ENCODE measurements at places on chromosomes 12 and 14.

GRCh38 chr14:60175255-60175902, 10.2 kb upstream of the DHRS7 start:
- DNase-seq = peak; percentile 50

DNA sequence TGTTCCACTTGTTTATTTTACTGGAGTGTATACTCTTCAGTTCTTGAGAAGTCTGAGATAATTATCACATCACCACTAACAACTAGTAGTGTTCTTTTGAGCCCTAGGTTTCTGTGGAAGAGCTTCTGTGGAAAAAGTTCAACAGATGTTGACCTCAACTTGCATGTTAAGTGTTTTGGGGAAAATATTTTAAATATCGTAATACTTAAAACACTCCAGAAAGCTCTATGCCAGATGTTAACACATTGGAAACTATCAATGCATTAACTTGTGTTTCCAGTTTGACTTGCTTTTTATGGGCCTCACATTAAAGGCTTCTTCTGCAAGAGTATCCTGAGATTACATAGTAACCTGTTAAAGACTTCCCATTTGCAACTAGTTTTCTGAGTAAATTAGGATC, 173.1 kb downstream of the DUSP6 start:
- DNase-seq = no peak

- no peak for DNase-seq
These were observed 10.1 kb upstream of the RAB35 start for GRCh38 chr12:120126635-120127005.

DNA sequence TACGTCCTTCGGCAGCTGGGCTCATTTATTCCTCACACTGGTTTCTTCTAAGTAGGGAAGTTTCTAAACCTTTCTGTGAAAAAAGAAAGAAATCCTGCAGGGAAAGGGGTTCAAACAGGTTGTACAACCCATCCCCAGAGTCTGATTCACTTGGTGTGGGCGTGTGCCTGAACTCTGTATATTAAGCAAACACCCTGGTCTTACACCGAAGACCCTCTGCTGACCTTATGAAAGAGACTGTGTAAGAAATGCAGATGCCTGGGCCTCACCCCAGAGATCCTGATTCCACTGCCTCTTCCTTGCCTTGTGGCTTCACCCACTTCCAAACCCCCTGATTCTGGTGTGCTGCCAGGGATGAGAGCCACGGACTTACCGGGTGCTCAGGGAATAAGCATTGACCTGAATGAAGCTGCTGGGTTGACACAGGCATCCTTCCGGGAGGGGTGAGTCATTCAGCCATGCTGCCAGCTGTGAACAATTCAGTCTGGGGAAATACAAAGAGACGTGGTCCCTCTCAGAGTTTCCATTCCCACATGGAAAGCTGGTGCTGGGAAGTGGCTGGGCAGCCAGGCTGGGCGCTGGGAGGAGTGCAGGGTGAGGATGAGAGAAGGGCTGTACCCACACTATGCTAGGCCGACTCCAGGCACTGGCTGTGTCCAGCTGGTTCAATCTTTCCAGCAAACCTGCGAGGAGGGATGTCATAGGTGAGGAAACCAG, 26.5 kb upstream of the ACTN1 start:
- DNase-seq = peak; percentile 84

GRCh38 chr14:106134886-106135285, 608.5 kb downstream of the TMEM121 start:
- DNase-seq = no peak

DNA sequence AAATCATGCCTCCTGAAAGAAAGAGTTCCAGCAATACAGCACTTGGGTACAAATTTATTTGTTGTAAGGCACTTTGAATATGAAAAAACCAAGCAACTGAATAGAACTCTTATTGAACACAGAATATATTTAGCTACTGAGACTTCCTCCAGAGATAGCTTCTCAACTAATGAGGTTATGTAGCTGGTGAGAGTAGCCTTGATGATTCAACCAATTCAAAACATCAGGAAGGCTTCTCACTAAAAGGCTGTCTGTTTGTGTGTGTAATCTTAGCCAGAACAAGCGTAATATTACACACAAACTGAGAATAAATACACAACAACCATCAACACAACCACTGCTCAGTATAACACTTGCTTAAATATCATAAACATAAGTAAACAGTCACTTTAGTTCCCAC, 20.4 kb downstream of the EIF2B2 start:
- no peak for DNase-seq

DNA sequence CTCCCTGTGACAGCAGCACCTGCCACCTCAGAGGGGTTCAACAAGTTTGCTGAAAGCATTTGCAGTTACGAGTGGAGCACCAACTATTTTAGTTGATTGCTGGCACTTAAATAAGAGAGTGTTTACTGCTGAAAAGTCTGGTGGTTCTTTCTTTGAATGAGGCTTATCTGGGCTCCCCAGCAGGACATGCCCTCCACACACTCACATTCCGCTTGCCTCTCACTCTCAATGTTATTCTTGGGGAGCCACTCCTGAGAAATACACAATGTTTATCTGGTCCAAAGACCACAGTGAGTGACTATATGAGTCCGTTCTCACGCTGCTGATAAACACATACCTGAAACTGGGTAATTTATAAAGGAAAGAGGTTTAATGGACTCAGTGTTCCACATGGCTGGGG, 31.9 kb downstream of the NT5DC3 start:
- DNase-seq = no peak

- no peak for DNase-seq
These were observed 8.4 kb downstream of the CNOT2 start for GRCh38 chr12:70251661-70252060.

DNA sequence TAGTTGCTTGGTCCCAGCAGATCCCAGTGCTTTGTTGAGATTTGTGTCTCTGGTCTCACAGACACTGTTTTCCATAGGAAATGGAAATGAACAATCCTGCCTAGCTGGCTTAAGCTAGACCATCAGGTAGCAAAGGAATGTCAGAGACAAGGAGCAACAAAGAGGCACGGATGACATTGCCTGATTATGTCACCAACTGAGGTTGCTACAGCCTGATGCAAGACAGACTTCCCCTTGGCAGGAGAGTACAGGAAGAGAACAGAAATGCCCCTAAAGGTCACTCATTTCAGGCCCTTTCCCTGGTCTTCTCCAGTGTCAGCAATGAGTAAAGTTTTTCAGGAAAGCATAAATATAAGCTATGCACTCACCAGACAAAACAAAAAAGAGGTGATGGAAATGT, 2.0 kb upstream of the PRB2 start:
- DNase-seq = no peak

- no peak for DNase-seq
These were observed 30.6 kb upstream of the SLC38A2 start for GRCh38 chr12:46402941-46403718.

DNA sequence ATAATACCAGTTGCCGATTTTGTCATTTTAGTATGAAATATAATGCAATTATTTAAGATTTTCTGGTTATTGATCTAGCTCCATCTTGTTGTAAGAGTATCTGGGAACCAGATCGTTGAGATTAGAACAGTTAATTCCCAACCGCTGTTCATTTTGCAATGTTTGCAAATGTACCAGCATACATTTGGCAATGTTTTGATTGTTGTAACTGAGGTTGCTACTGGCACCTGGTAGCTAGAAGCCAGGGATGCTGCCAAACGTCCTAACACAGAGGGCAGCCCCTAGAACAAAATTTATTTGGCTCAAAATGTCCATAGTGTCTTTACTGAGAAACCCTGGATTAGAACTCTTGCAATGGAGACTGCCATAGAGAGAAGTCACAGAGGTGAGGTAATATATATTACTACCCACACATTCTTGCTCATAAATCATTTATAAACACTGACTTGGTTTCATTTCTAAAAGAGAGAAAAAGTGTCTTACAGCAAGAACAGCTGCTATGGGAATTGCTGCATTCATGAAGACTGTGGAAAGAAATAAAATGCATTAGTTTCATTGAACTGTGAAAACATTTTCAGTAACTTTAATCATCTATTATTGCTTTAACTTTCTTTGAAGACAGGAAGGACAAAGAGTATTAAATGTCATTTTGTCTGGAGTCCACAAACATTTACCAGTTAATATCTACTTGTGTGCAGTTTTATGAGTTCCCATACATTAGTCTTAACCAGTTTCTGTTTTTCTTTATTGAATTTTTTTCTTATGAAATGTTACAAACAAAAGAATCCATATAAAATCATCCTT, 46.2 kb downstream of the ABCC9 start:
- DNase-seq = no peak

GRCh38 chr14:77424862-77425261, 1.5 kb upstream of the NOXRED1 start:
- no peak for DNase-seq

GRCh38 chr12:67593041-67593440, 55.5 kb upstream of the DYRK2 start:
- peak; percentile 82 for DNase-seq
